Ecto neural progenitor cell (in vitro differentiated cells): ENCODE measurements at places on chromosomes 3 and 15.

GRCh38 chr3:9409981-9410854, 12.8 kb downstream of the SETD5 start:
- no peak for DNase-seq

- DNase-seq: no peak
These were observed 59.6 kb downstream of the EIF3J start for GRCh38 chr15:44596511-44597010.

DNA sequence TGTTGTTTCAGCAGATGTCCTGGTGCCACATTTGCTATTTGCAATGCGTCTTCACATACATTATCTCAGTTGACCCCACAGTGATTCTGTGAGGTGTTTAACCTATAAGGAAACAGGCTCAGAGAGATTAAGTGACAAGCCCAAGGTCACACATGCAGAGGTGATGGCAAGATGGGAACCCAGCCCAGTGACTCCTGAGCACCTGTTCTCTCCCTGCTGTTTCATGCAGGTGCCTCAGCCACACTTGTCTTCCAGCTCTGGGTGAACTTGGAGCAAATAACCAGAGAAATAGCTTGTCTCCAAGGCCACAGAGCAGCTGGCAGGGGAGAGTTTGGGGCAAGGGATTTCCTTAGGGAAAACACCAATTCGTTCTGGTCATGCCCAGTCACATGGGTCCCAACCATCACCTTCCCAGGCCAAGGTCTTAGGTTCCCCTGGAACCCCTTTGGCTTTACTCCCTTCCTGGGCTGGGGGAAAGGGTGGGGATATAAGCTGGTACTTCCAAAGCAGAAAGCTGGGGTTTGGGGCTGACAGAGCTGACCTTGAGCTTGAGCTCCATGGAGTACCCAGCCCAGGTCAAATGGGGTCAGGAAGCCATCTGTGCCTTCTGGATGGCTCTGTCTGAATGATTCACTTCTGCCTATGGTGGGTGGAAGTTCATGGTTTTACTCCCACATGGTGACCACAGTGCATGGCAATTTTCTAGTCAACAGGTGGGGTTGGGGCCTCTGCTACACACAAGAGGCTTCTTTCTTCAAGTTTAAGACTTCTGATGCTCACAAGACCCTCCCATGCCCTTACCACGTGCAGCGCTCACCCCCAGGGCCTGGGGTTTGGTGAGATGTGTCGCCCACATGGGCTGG, 22.4 kb downstream of the LIPC start:
- no peak for DNase-seq

DNA sequence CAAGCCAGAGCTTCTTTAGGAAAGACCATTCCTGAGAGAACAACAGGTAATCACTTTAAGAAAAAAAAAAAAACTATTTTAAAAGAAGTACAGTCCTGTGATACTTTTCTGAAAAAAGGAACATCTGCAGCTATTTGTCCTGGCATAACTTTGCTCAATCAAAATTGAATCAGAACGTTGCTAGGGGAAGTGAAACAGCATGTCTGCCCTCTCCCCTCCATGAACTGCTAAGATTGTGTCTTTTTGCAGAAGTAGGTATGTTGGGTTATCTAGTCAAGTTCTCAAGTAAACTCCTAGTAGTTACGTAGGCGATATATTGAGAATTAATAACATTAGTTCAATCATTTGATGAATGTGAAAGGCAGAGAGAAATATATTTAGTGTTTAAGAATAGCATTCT, 1013.3 kb downstream of the TUSC7 start:
- DNase-seq: no peak

DNA sequence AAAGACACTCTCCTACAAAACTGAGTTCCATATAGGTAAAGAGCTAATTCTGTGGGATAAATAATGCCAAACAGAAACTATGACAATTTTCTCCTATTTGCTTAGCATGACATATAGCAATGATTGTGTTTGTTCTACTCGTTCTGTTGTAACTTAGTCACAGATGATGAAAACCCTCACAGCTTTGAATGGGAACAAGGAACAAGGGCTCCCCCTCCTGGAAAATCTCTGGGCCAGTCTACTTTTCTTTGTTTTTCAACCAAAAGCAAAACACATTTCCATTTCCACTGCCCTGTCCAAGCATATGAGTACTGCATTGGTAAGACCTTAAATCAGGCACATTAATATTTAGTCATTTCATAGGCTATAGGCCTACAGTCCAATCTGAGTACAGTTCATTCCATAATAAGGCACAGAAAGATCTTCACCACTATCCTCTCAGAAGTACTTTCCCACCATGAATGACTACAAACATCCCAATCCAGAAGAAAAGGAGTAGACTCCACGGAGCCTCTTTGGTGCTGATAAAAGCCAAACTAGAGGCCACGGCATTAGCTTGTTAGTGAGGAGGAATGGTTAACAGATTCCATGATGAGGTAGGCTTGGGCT, 67.1 kb downstream of the ATP8B4 start:
- peak; percentile 48 for DNase-seq

GRCh38 chr3:138011722-138012121, 1.8 kb downstream of the CLDN18 start:
- no peak for DNase-seq

DNA sequence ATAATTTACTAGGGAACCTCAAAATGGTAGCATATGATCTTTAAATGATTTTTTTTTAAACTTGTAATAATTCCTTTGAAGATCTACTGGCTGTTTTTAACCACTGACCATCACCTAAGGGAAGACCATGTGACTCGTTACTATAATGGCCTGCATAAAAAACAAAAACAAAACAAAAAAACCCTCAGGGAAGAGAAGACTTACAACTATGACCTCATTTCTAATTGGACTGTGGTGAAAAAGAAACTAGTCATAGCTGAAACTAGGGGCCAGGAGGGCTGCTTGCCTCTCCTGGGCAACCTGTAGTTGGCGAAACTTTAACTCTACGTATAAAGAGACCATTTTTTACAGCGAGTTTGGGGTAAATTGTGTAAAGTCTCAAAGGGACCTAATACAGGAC, 23.0 kb downstream of the PAQR9 start:
- DNase-seq: no peak

- DNase-seq: no peak
These were observed 477.4 kb downstream of the AGBL1 start for GRCh38 chr15:86557018-86557550.

DNA sequence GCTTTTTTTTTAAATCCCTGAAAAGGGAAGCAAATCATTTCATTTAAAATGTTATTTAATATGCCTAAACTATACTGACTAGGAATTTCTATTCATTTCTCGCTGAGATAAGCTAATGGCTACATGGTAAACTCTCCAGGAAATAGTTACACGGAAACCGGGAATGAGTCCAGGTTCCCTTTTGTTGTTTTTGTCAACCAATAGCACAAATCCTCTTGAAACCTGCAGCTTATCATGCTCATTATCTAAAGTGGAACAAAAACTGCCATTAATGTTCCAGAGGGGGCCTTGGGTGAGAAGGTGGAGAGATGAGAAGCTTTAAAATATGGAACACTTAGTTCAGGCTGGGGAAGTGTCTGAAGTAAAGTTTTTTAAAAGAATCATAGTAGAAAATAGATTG, 113.5 kb upstream of the ALCAM start:
- no peak for DNase-seq

- no peak for DNase-seq
These were observed 63.7 kb upstream of the CRTC3 start for GRCh38 chr15:90465930-90466567.

DNA sequence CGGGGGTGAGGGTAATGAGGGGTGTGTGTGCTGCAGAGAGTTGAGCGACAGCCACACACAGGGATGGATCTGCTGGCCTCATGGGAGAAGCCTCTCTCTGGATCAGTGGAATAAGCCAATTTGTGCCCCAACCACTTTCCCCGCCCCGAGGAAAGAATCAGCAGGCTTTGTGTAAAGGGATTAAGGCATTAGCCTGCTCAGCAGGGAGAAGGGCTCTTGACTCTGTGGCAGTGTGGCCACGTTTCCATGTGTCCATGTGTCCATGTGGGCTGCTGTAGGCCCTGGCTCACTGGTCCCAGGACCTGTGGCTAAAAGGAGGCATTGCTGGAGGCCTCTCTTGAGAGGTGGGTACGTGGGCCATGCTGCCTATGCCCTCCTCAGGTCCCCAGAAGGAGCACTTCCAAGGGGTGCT, 104.7 kb downstream of the HMG20A start:
- peak; percentile 82 for DNase-seq

GRCh38 chr15:68924866-68925560, 5.3 kb upstream of the SPESP1 start:
- peak; percentile 80 for DNase-seq

DNA sequence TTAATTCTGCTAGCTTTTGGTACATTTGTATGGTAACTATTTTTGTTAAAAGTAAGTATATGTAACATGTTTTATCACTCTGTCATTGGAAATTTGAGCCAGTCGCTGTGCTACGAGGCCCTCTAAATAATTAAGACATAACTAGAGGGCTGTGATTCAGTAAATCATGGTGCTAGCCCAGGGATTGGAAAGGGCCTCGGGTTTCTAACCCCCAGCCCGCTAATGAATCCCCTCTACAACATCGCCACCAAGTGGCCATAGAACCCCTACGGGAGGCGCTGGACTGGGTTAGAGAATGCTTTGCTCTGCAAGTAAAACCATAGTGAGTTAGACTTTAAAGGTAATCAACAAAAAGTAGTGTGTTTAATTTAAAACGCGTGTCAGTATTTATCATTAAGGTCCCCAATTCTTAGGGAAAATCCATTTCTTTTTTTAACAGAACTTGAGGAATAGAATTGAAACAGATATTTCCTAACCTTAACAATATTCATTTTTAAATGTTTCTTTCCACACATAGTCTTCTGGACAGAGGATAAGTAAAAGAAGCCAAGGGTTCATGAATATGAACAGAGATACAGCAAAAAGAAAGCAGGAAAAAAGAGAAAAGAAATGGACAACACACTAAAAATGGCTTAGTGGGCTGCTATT, 744.7 kb downstream of the EPHA3 start:
- peak; percentile 83 for DNase-seq

- no peak for DNase-seq
These were observed 155.0 kb upstream of the CRBN start for GRCh38 chr3:3334491-3334890.

- no peak for DNase-seq
These were observed 8.6 kb upstream of the SKIC8 start for GRCh38 chr15:78307976-78308375.

DNA sequence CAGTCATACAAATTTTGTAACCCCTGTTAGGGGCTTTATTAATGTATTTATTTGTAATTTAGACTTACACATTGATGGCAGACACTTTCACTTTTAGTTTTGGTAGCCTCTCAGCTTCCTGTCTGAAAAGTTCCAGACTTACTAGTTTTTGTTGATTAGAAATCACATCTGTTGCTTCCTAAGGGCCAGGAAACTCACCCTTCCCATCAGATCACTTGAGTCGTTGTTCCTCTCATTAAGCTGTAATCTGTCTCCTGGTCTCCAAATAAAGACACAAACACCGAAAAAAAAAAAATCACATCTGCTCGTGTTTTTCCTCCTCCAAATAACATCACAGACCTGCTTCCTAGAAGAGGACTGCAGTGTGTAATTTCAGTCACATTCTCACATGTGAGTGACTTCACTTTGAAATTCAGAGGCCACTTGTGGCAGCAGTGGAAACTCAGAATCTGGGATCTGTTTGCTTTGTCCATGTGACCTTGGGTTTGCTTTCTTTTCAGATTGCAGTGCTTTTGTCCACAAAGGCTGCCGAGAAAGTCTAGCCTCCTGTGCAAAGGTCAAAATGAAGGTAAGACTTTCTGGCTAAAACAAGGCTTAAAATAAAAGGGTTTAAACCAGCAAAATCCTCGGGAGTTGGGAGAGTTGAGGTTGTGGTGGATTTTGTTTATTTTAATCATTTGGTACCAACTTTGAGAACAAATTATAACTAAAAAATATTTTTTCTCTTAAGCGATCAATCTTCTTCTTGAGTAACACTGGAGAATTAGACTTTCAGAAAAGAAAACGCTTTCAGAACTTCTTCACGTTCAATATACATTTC, 87.0 kb downstream of the KLHL25 start:
- DNase-seq: no peak

DNA sequence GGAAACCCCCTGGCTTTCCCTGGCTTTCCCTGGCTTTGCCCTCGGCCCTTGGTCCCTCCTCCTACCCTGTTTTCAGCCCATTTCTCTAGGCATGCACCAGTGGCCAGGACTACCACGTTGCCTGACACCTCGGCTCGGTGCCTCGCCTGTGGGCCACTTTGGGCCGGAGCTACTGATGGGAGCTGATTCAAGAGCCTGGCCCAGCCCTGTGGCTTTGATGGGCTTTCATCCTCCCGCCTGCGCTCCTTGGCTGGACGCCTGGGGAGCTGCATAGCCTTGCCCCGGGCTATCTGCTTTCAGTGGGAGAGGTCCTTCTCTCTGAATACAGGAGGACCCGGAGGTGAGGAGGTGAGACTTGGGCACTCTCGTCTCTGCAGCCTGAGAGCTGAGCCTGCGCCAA, 192.7 kb upstream of the HES1 start:
- peak; percentile 71 for DNase-seq

- DNase-seq: no peak
These were observed 56.0 kb upstream of the KCNMB2 start for GRCh38 chr3:178480274-178480673.

DNA sequence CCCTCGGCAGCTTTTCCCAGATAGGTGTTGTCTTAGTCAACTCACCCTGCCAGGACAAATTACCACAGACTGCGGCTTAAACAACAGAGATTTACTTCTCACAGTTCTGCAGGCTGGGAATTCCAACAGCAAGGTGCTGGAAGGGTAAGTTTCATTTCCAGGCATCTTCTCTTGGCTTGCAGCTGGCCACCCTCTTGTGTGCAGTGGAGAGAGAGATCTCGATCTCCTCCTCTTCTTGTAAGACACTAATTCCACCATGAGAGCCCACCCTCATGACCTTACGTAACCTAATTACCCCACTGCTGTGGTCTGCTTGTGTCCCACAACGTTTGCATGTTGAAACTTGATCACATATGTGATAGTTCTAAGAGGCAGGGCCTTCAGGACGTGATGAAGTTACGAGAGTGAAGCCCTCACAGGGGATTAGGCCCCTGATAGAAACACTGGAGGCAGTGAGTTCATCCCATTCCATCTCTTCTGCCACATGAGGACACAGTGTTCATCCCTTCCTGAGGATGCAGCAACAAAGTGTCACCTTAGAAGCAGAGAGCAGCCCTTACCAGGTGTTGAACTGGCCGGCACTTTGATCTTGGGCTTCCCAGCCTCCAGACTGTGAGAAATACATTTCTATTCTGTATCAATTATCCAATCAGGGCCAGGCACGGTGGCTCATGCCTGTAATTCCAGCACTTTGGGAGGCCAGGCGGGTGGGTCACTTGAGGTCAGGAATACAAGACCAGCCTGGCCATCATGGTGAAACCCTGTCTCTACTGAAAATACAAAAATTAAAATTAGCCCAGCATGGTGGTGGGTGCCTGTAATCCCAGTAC, 247.7 kb downstream of the PLCL2 start:
- DNase-seq: no peak

DNA sequence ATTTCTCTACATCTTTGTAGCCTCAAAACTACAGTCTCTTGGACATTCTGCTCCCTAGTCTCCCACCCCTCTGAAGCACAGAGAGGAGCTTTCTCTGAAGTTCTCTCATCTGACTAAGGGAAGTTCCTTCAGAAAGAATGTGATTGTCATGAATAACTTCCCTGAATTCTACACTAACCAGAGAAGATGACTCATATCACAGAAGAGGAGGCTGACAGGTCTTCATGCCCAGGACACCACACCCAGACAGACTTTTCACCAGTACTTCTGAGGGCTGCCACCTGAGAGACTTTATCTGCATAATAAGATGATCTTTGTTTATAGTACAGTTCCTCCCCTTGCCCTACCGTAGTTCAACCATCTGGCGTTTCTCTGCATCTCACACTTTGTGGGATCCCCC, 52.8 kb downstream of the CDIN1 start:
- DNase-seq: no peak

- DNase-seq: no peak
These were observed 22.4 kb downstream of the PTH1R start for GRCh38 chr3:46900007-46900292.

- no peak for DNase-seq
These were observed 49.2 kb downstream of the SLC7A14 start for GRCh38 chr3:170536712-170537111.
